Stimulated activated CD8-positive, alpha-beta memory T cell treated with anti-CD3 and anti-CD28 coated beads, Interleukin-15, amount 100 ng/mL, for 48 hours (primary cell): ENCODE measurements at places on chromosomes 2 and 18.

GRCh38 chr18:28607991-28608390 is 431.1 kb upstream of the CDH2 start:
- DNase-seq = no peak

GRCh38 chr2:219291394-219291793 is 12.2 kb downstream of the DNAJB2 start:
- no peak for DNase-seq

DNA sequence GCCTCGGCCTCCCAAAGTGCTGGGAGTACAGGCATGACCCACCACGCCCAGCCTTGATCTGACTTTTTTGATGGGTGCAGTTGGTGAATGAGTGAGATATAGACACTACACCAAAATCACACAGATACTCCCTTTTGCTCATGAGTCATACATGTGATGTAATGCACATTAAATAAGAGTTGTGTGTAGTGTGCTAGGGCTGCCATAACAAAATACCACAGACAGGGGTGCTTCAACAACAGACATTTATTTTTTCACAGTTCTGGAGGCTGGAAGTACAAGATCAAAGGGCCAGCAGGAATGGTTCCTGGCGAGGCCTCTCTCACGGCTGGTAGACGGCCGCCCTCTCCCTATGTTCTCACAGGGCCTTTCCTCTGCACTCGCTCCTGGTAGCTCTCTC is 46.6 kb downstream of the GBX2 start:
- DNase-seq = no peak

DNA sequence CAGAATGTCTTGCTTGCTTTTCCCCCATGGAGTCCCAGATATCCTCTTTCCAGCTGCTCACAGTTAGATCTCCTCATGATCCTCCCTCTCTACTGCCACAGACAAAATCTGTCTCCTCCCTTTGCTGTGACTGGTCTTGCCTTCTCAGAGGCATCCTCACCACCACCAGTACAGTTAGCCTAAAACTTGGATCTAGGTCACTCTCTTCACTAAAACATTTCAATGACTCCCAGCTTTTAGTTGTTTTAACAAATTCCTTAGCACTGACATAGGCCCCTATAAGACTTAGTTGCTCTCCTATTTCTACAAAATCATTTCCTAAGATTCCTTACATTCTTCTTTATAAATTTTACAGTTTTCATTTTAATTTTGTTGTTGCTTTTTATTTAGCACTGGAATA is 734.2 kb upstream of the CHAC2 start:
- DNase-seq = no peak

GRCh38 chr2:150174056-150174805 is 313.2 kb downstream of the RND3 start:
- DNase-seq = no peak

DNA sequence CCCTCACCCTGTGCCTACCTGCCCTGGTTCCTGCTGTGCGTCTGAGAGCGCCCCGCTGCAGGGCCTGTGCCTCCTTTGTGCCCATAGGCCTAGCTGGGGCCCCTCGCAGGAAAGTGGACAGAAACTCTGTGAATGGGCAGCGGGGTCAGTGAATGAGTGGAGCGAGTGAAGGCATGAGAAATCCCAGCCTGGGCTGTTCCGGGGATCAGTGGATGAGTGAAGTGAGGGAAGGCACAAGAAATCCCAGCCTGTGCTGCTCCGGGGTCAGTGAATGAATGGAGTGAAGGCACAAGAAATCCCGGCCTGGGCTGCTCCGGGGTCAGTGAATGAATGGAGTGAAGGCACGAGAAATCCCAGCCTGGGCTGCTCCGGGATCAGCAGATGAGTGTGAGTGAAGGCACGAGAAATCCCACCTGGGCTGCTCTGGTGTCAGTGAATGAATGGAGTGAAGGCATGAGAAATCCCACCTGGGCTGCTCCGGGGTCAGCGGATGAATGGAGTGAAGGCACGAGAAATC is 2.0 kb downstream of the COLEC11 start:
- no peak for DNase-seq

- DNase-seq = no peak
These were observed 470.6 kb upstream of the MEX3C start for GRCh38 chr18:51668101-51668500.

DNA sequence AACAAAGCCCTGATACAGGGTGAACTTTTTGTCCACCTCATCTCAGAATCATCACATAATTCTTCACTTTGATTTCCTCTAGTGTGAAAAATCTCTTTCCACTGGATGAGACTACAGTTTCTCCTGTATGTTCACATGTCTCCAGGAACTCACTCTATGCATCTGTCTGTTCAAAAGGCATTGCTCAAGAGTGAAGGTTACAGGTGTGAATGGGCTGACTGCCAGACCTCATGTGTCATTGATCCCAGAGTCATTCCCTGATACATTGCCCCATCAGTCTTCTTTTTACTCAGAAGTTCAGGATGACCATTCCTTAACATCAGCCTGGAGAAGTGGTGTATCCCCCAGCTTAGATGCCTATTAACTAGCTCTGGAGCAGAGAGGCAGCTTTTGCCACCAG is 4.4 kb upstream of the DSC3 start:
- no peak for DNase-seq

DNA sequence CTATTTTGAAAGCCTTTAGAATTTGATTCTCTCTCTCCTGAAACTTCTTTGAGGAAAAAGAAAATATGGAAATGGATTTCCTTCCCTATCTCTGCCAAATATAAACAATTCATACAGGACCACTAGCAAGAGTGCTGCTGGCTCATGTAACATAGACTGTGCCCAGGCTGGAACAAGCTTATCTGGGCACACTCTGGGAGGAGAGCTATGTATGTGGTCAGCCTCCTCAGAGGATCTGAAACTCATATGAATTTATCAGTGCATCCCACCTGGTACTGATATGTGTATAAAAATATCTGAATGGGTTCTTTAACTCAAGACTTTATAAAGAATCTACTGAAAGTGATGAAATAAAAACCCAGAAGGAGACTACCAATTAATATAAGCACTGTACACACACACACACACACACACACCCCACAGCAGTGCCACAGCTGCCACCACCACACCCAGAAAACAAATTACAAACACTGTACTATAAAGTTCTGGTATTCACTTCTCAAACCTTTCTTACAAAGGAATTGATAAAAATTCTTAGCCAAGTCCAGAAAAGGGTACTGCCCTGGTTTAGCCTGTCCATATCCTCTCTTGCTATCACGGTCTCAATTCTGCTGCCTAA is 115.6 kb downstream of the IRS1 start:
- no peak for DNase-seq

DNA sequence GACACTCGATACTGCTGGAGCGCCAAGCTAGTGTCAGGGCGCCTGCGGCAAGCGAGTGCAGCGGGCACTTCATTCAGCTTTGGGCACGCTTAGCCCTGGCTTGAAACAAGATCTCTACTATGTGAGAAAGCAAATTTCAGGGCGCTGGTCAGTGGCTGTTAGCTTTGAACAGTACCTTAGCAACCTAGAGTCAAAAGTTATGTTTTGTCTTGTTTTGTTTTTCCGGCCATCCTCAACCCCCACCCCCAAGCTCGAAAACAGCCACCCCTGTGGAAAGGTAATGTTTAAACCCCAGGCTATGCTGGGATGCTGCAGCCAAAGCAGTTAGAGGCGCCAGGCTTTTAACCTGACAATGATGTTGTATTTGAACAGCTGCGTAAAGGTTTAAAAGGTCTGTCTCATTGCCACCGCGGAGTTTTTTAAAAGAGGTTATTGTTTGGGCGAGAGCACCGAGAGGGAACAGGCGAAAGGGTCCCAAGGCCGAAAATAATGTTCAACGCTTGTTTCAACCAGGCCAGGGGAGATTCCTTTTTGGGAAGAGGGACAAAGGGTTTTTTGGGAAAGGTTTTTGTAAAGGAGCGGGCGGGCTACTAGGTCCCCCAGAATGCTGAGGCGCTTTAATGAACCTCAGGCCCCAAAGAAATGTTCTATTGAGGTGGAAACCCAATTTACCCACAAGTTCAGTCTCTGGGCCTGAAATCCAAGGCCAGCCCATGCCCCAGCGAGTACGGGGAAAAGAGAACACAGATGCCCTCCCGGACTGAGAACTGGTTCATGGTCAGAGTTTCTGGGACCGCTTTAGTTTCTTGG is 2.3 kb upstream of the HOXD10 start:
- no peak for DNase-seq

- DNase-seq = no peak
These were observed 35.6 kb upstream of the NDUFV2 start for GRCh38 chr18:9066817-9067306.

DNA sequence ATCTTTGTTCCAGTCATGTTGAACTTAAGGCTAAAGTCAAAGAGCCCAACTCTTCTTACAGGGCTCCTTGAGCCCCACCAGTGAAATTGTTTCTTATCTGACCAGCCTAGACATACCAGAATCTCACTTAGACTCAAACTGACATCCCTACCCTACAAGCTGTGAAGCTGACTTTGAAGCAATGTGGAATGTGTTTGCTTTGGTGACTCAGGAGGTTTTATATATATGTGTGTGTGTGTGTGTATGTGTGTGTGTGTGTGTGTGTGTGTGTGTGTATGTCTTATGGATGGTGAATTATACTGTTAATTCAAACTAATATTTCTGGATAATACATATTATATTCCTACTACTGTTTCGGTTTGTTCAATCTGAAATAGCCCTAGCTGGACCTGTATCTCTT is 67.3 kb downstream of the CAMKMT start:
- DNase-seq = no peak

GRCh38 chr2:168145011-168145410 is 102.4 kb downstream of the STK39 start:
- no peak for DNase-seq

- DNase-seq = no peak
These were observed 24.1 kb downstream of the SMARCAL1 start for GRCh38 chr2:216436383-216436782.

DNA sequence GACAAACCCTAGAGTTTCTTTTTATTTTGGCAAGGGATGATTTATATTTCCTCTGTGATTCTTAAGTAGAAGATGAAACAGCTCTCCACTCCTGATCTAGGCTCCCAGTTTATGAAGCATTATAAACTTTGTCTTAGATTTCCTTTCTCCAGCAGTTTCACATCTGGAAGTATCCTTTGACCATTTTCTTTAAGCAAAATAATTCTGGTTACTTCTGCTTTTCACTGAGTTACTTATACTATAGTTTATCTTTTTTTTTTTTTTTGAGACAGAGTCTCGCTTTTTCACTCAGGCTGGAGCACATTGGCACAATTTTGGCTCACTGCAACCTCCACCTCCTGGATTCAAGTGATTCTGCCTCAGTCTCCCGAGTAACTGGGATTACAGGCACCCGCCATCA is 45.5 kb downstream of the KCMF1 start:
- DNase-seq = no peak

DNA sequence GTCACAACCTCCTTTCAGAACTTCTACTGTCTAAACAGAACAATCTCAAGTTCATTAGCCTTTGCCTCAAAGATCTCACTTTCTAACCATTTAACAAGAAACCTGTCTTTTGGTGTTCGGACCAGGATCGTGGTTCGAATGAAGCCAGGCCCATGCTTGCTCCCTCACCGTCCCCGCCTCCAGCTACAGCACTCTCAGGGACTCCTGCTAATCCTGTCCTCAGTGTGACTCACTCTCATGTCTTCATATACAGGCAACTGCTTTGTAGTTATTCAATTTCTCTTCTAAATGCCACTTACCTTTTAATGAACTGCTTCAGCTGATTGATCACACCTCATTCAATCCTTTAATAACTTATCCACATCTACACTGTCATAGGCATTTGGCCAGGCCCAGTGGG is 15.8 kb downstream of the SERTAD2 start:
- DNase-seq = no peak

- no peak for DNase-seq
These were observed 226.3 kb upstream of the UBE2E3 start for GRCh38 chr2:180753809-180754761.

GRCh38 chr2:186641807-186642321 is 52.0 kb upstream of the FAM171B start:
- DNase-seq = no peak

GRCh38 chr2:109685453-109685852 is 71.3 kb downstream of the SOWAHC start:
- DNase-seq = no peak

DNA sequence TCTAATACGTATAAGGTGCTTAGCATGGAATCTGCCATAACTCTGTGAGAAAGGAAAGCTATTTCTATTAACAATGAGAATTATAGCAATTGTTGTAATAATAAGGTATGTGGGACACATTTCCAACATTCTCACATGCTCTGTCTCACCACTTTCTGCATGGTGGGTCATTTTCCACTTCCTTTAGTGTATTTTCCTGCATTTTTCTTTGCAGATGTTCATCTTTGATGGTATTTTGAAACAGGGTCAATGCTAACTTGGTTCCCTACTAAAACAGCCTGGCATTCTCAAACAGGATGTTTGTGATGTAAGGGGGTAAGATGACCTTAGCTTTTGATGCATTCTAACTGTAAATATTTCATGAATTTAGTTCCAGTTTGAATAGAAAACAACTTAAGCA is 54.7 kb downstream of the MYO1B start:
- DNase-seq = no peak
